ENCODE measurements at places on chromosomes 11 and 22.

- H3K4me1 ChIP-seq: peaks cover 23% of the 10 kb centered on the region
- no peak overlapping the region for H3K27ac ChIP-seq
- no peak for ATAC-seq
- H3K36me3 ChIP-seq: no peaks in the 10 kb centered on the region
These were observed 2.8 kb upstream of the NUCB2 start for GRCh38 chr11:17273668-17274282.

GRCh38 chr22:29581799-29582198 lies 886 bp upstream of the NIPSNAP1 start:
- peaks cover 26% of the 10 kb centered on the region for H3K4me1 ChIP-seq
- no peaks in the 10 kb centered on the region for H3K36me3 ChIP-seq
- no peak for ATAC-seq

DNA sequence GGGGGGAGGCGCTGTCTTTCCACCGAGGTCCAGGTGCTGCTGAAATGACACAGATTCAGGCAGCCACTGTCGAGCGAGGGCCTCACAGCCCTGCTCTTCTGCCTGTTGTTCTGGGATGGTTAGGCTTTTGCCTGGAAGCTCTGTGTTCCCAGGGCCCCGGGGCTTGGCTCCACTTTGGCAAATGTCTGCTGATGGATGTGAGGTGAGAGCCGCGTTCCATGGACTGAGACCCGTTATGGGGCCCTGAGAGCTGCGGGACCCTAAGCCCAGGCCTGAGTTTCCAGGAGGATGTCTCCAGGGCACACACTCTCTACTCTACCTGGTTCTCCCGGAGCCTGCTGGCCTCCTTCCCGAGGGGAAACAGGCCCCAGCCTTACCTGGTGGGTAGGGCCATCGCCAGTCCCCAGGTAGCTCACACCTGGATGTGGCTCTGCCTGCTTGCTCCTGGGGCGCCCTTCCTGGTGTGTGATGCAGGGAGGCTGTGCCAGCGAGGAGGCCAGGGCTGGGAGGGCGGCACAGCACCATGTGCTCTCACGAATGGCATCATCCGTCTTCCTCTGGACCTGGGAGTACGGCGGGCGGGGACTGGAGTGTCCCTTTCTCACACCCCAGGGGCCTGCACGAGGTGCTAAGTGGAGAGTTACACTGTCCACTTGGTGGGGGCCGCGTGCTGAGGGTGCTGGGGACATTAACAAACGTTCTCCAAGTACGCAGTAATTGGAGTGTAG lies 435.5 kb downstream of the TBC1D22A start:
- H3K27me3 ChIP-seq: no peaks in the 10 kb centered on the region
- no peak overlapping the region for H3K4me3 ChIP-seq
- no peaks in the 10 kb centered on the region for H3K4me1 ChIP-seq
- H3K27ac ChIP-seq: no peak overlapping the region

- H3K36me3 ChIP-seq: no peaks in the 10 kb centered on the region
- ATAC-seq: peak; percentile 58
- H3K27me3 ChIP-seq: peaks cover 36% of the 10 kb centered on the region
- H3K27ac ChIP-seq: peak within 1 kb of the TSS; percentile 69
- H3K4me1 ChIP-seq: peaks cover 39% of the 10 kb centered on the region
- H3K4me3 ChIP-seq: peak within 1 kb of the TSS; percentile 79
These were observed at the start of gene NCR3LG1 for GRCh38 chr11:17351510-17352176. TSS of gene NCR3LG1 (plus strand) at chr11:17351800. CDS start at chr11:17351970, 170 bp downstream.

GRCh38 chr22:38845004-38845740 lies 1.3 kb upstream of the NPTXR start:
- peaks cover 6% of the 10 kb centered on the region for H3K4me1 ChIP-seq
- no peak for ATAC-seq
- no peak overlapping the region for H3K27ac ChIP-seq

DNA sequence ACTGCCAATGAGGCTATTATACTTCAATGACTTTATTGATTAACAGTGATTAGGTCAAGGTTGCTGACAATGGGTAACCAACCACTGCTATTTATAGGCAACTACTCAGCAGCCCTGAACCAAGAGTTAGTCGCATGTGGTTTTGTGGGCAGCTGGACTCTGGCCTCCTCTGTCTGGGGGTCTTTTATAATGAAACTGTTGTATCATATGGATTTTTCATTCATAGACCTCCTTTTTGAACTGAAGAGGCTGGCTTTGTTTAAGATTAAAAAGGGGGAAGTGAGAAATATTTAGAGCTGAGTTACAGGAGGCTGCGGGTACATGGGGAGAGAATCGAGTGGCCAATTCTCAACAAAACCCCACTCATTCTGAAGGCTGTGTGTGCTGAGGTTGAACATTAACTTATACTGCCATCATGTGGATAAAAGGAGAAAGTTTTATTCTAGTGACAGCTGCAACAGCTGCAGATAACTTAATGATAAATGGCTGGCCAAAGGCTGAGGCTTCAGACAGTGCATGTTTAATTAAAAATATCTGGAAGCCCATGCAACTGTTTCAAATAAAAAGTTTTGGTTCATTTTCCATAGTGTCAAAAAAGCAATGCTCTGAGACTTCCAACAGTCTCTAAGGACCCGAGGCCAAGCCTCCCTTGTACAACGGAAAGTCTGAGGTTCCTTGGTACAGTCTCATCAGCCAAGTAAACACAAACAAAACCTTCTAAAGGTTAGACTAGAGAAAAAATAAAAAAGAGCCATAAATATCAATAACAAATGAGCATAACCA lies 682.6 kb downstream of the KCNA4 start:
- no peaks in the 10 kb centered on the region for H3K36me3 ChIP-seq
- H3K27ac ChIP-seq: no peak overlapping the region
- H3K4me1 ChIP-seq: no peaks in the 10 kb centered on the region
- no peak for ATAC-seq

- ATAC-seq: no peak
- peaks cover 21% of the 10 kb centered on the region for H3K4me1 ChIP-seq
- H3K36me3 ChIP-seq: no peaks in the 10 kb centered on the region
- no peak overlapping the region for H3K27ac ChIP-seq
- no peak overlapping the region for H3K4me3 ChIP-seq
- H3K27me3 ChIP-seq: peaks cover 60% of the 10 kb centered on the region
These were observed 13.9 kb downstream of the DAGLA start for GRCh38 chr11:61693922-61694601.

- H3K36me3 ChIP-seq: no peaks in the 10 kb centered on the region
- H3K27ac ChIP-seq: no peak overlapping the region
- no peaks in the 10 kb centered on the region for H3K4me1 ChIP-seq
- no peak overlapping the region for H3K4me3 ChIP-seq
These were observed 1.8 kb upstream of the MUC15 start for GRCh38 chr11:26573896-26574295.

DNA sequence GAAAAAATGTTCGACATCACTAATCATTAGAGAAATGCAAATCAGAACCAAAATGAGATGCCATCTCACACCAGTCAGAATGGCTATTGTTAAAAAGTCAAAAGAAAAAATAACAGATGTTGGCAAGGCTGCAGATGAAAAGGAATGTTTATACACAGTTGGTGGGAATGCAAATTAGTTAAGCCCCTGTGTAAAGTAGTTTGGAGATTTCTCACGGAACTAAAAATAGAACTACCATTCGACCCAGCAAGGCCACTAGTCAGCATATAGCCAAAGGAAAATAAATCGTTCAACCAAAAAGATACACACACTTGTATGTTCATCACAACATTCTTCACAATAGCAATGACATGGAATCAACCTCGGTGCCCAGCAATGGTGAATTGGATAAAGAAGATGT lies 503.2 kb downstream of the OPCML start:
- no peak overlapping the region for H3K4me3 ChIP-seq
- H3K4me1 ChIP-seq: no peaks in the 10 kb centered on the region
- ATAC-seq: no peak
- H3K27ac ChIP-seq: no peak overlapping the region
- no peaks in the 10 kb centered on the region for H3K27me3 ChIP-seq

- ATAC-seq: no peak
- no peaks in the 10 kb centered on the region for H3K27me3 ChIP-seq
- no peak overlapping the region for H3K27ac ChIP-seq
- no peak overlapping the region for H3K4me3 ChIP-seq
These were observed 12.6 kb downstream of the PARVA start for GRCh38 chr11:12389676-12390657.

- H3K27ac ChIP-seq: no peak overlapping the region
- ATAC-seq: no peak
- H3K4me3 ChIP-seq: no peak overlapping the region
These were observed 4.2 kb upstream of the SYN3 start for GRCh38 chr22:33062361-33062760.

GRCh38 chr11:1310318-1310687 lies 871 bp upstream of the TOLLIP start:
- H3K4me3 ChIP-seq: peak overlapping the region; percentile 81
- ATAC-seq: no peak
- H3K27me3 ChIP-seq: no peaks in the 10 kb centered on the region

DNA sequence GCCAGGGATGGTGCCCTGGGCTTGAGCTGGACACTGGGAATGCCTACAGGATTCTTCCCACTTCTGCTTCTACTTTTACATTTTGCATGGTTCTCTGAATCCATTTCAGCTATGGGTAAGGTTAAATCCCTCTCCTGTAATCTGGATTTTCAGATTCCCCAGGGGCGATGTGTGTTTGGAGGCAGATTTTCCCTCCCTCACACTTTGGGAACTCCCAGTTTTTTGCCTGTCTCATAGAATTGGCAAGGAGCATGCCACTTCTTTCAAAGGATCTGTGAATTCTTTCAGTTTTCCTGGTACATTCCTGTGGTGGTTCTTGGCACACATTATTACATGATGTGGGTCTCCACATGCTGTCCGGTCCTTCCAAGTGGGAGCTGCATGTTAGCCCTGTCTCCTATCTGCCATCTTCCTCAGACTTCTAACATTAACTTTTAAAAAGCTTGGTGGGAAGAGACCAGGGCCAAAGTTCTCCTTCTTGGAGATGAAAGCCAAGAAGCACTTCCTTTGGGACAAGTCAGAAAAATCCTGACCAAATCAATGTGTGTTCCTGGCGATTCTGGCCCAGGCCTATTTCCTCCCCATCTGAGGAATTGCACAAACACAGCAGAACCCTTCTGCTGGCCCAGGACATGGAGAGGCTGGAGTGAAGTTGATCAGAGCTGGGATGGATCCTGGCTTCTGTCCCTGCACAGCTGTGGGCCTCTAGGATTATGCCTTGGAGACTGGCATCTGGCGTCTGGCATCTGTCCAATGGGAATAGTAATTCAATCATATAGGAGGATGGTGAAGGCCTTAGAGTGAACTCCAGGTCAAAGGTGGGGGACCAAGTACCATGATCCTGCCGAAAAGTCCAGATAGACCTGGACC lies 5.4 kb upstream of the APOL2 start:
- no peak overlapping the region for H3K27ac ChIP-seq
- H3K27me3 ChIP-seq: no peaks in the 10 kb centered on the region
- no peak for ATAC-seq
- H3K4me3 ChIP-seq: no peak overlapping the region
- peaks cover 5% of the 10 kb centered on the region for H3K4me1 ChIP-seq

GRCh38 chr11:93028960-93029522 lies 59.6 kb downstream of the MTNR1B start:
- H3K4me3 ChIP-seq: no peak overlapping the region
- no peaks in the 10 kb centered on the region for H3K4me1 ChIP-seq
- no peak for ATAC-seq
- no peaks in the 10 kb centered on the region for H3K36me3 ChIP-seq
- H3K27me3 ChIP-seq: no peaks in the 10 kb centered on the region

DNA sequence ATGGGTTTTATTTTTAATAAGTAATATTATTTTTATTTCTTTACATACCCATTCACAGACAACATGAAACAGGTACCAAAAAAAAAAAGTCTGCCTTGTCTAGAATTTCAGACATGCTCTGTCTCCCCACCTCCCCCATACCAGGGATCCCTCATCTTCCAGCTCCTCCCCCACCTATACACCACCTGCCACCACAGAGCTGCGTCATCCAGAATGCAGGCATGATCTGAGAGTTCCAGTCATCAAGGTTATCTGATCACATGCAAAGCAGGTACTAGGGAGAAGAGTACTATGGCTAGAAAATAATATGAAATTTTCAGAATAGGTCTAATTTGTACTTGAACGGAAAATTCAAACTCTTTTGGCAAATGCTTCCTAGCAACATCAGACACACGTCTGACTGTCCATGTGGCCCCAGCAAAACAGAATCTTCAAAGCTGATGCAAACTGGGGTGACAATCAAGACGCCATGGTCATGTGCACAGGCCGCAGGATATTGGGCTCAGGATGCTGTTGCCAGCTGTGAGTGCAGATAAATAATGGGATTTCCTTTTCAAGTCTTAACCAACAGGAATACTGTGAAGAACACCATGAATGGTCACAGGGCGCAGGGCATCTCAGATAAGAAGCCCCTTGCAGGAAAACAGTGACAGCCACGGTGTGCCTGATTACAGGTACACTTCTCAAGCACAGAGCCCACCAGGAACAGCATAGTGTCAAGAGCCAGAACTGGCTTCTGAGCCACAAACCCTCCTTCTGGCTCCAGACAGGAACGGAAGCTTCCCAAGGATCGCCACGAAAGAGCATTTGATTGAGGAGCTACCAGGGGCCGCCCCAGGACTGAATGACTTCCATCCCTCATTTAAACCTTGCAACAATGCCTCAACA lies 169.5 kb downstream of the EFCAB6 start:
- H3K27ac ChIP-seq: no peak overlapping the region
- ATAC-seq: no peak
- H3K4me1 ChIP-seq: no peaks in the 10 kb centered on the region
- H3K36me3 ChIP-seq: peaks cover 7% of the 10 kb centered on the region

- no peak for ATAC-seq
- H3K27me3 ChIP-seq: no peaks in the 10 kb centered on the region
- H3K36me3 ChIP-seq: peaks cover 31% of the 10 kb centered on the region
- H3K4me1 ChIP-seq: peaks cover 48% of the 10 kb centered on the region
- H3K27ac ChIP-seq: peak overlapping the region; percentile 88
These were observed 2.2 kb downstream of the TNKS1BP1 start for GRCh38 chr11:57322256-57323166.

DNA sequence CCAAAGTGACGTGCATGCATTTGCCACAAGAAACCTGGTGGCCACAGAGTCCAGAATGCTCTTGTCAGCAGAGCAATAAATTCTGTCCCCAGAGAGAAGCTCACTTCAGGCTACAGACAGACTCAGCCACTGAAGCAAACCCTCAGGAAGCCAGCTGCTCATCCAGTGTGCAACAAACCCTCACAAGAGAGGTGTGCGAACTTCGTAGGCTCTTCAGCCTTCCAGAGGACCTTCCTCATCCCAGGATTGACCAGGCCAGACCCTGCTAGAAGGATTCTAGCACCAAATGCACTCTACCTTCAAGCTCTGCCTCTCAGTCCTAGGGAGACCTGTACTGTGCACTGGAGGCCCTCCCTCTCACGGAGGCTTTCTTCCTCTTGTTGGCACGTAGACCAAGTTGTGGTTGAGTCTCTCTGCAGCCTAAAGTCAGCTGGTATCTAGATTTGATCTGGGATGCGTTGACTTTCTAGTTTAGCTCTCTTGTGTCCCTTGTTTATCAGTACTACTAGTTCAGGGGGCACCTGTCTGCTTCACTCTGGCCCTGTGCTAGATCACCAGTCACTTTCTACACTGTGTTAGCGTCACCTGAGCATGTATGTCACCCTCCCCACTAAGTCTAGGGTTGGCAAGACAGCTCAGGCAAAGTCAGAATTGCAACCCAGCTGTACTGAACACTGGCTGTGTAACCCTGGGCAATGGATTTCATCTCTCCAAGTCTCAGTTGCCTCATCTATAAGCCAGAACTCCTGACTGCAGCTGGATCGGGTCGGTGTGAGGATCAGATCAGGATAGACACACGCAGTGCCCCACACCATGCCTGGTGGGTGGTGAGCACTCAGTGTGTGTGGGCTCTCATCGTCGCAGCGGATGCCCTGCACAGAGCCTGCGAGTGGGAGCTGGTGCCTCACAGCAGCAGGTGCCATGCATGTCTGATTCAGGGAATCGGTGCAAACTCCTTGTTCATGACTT lies 22.1 kb upstream of the TMPRSS13 start:
- peak overlapping the region; percentile 58 for H3K4me3 ChIP-seq
- H3K27ac ChIP-seq: peak overlapping the region; percentile 81
- peaks cover 5% of the 10 kb centered on the region for H3K36me3 ChIP-seq
- no peaks in the 10 kb centered on the region for H3K27me3 ChIP-seq

All from stimulated activated memory B cell treated with anti-CD40 and anti-IgM and Interleukin-4, amounts not matched to agents 10 μg/mL and 1 μg/mL and 100 μg/mL, for 72 hours (primary cell).